ENCODE measurements at places on chromosomes 6 and 20.

- peak; percentile 84 for DNase-seq
Observed at GRCh38 chr6:117840541-117840983, 66.5 kb upstream of the SLC35F1 start.

DNA sequence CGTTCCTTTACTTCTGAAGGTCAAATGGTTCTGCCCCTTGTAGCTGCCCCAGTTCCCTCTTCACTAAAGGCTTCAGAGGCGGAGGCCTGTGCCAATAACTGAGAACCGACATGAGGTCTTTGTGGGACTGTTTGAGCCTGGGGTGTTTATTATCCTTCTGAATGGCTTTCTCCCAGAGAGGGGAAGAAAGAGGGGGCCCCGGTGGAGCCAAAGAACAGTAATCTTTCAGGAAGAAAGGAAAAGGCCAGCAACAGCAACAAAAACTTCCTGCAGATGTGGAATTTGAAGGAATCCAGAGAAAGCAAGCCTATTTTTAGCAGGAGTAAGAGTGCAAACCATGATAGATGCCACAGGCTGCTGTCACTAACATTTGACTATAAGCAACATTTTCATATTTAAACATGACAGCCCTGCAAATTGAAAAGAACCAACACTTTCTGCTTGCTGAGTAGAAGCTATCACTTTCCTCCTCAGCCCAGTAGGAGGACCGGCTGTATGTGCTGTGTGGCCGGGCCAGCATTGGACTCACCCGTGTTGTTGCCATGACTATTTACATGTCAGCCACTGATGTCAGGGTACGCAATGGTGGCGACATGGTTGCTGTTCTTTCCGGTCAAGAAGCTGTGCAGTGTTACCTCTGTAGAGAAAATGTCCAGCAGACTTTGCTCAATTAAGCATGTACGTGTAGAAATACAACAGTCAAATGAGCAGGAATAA, 121.3 kb downstream of the SOBP start:
- DNase-seq: no peak

GRCh38 chr6:50362706-50363105, 313.0 kb upstream of the DEFB112 start:
- no peak for DNase-seq

DNA sequence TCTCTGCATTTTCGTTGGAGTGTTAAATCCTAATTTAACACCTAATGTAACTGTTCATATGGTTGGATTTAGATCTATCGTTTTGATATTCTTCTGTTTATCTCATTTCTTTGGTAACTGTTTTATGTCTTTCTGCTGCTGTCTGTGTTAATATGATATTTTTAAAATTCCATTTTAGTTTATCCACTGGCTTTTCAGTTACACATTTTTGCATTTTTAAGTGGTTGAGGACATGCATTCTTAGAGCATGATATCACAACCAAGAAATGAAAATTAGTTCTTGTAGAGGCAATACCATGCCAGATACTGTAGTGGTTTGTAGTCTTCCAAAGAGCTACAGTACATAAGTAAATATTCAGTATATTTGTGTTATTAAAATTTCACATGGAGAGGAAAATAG, 58.6 kb downstream of the LIN28B start:
- peak; percentile 82 for DNase-seq

GRCh38 chr20:31440012-31440659, at the start of gene DEFB123:
DEFB123 (plus strand) TSS chr20:31440632; CDS start chr20:31440699, 67 bp downstream.
- no peak for DNase-seq

DNA sequence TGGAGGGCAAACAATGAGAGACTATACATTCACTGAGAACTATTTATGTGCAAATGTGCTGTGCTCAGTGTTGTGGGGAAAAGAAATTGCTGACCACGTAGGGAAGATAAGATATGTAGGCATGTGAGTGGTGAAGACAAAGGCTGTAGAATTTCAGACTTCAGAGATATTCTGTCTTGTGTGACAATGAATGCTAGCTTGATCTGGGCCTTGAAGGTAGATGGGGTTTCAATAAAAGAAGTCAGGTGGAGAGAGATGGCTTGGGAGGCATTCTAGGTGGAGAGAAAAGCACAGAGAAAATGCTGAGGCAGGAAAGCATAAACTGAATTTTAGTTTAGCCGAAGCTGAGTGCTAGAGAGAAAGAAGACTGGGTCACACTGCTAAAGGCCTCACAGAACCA, 56.8 kb upstream of the EEF1A1 start:
- peak; percentile 48 for DNase-seq

DNA sequence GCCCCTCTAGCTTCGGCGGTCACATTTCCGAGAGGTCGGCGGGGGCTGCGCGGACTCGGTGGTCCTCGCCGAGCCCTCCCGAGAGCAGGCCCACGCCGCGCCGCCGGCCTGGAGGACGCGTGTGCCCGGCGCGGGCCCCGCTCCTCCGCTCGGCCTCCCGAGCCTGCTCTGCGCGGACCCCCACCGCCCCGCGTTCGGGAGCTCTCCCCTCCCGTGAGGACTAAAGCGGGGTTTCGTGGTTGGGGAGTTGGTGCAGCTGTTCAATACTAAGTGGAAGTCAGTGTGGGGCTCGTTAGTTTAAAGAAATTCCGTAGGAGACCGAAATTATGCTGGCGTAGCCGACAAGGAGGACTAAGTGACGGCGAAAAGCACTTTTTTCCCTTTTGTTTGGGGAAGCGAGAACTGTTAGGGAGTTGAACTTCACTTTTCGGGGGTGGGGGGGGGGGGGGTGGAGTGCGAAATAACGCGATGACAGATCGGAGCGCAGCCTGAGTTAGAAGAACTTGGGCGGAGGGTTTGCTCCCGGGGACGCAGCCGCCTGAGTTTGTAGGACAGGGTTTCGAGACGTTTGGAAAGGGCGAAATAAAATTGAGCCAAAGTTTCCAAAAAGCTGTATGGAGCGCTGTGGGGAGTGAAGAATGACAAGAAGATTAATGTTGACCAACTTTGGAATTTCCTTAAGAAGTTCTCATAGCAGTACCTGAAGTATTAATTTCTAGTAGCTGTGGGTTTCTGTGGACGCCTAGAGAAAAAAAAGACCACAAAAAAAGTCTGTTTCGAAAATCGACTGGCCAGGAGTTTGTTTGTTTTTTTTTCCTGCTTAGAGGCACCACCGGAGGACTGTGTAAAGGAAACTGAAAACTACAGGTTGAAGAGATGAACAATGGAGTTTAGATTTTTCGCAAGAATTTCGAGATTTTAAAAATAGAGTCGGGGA, 1.4 kb downstream of the QKI start:
- DNase-seq: peak; percentile 48

GRCh38 chr6:170209354-170210025, 81.4 kb downstream of the DLL1 start:
- no peak for DNase-seq

GRCh38 chr20:11248687-11249638, 575.2 kb upstream of the JAG1 start:
- peak; percentile 40 for DNase-seq

- no peak for DNase-seq
Observed at GRCh38 chr20:63702036-63702665, 5.6 kb downstream of the ARFRP1 start.

DNA sequence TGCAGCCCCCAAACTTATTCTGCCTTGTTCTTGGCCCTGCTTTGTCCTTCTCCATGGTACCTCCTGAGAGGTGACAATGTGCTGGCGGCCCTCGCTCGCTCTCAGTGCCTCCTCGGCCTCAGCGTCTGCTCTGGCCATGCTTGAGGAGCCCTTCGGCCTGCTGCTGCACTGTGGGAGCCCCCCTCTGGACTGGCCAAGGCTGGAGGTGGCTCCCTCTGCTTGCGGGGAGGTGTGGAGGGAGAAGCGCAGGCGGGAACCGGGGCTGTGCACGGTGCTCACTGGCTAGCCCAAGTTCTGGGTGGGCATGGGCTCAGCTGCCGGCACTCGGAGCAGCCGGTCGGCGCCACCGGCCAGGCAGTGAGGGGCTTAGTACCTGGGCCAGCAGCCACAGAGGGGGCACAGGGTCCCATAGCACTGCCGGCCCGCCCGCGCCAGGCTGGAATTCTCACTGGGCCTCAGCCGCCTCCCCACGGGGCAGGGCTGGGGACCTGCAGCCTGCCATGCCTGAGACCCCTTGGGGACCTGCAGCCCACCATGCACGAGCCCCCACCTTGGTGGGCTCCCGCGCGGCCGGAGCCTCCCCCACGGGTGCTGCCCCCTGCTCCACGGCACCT, 55.9 kb upstream of the RALGAPA2 start:
- no peak for DNase-seq

GRCh38 chr6:32779036-32779435, 15.7 kb upstream of the HLA-DQB2 start:
- no peak for DNase-seq

GRCh38 chr6:69631552-69632346, 165.1 kb downstream of the LMBRD1 start:
- no peak for DNase-seq

DNA sequence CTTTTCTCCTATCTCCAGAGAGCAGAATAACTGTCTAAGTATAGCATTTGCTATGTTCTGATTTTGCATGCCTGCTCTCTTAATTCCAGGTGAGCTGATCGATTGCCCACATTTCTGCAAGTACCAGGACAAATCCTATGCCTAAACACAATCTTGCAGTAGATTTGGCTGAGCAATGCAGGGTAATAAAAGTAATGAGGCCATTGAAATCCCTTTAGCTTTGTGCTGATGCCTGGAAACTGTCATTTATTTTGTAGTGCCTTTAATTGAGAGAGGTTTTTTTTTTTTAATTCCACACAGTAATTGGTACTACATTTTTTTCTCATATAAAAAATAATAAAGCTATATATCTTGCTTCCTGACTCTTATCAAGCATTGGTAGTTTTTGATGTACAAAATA, 252.3 kb downstream of the NKAIN2 start:
- no peak for DNase-seq

DNA sequence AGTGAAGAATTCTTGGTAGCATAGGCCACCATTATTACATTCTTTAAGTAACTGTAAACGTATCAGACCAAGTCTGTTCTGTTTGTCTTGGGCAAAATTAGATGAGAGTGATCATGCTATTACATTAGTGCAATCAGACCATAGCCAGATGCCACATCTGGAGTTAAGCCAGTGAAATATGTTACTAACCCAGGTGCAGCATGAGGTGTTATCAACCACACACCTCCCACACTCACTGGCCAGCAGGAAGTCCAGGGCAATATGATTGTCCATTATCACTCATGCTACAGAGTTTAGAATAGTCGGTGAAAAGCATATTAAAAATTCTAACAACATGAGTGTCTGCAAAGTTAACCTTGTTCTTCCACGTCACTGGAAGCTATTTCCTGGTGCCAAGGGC, 174.7 kb upstream of the PROKR2 start:
- no peak for DNase-seq

DNA sequence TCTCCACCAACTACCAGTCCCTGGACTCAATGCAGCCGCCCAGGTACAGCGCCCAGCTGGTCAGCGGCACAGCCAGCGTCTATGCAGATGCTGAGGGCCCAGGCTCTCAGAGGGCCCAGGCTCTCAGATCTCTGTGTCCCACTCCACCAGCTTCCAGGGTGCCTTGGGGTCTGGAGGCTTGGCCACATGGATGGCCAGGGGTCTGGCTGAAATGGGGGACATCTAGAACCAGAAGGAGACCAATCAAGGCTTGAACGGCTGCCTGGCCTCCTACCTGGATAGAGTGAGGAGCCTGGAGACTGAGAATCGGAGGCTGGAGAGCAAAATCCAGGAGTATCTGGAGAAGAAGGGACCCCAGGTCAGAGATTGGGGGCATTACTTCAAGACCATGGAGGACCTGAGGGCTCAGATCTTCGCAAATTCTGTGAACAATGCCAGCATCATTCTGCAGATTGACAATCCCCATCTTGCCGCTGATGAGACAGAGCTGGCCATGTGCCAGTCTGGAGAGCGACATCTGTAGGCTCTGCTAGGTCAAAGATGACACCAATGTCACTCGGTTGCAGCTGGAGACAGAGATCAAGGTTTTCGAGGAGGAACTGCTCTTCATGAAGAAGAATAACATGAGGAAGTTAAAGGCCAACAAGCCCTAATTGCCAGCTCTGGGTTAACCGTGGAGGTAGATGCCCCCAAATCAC, 44.1 kb upstream of the GRM4 start:
- no peak for DNase-seq

DNA sequence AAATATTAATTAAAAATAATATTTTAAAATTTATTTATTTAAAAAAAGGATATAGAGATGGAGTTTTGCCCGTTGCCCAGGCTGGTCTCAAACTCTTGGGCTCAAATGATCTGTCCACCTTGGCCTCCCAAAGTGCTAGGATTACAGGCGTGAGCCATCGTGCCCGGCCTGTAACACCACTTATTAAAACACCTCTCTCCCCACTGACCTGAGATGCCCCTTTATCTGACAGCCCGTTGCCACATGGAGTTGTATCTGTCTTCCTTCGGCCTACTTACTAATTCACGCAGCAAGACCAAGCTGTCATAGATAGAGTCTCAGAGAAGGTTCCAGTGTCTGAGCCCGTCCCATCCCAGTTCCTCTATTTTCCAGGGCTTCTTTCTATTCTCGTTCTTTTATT, 30.7 kb downstream of the KIF25 start:
- DNase-seq: no peak

DNA sequence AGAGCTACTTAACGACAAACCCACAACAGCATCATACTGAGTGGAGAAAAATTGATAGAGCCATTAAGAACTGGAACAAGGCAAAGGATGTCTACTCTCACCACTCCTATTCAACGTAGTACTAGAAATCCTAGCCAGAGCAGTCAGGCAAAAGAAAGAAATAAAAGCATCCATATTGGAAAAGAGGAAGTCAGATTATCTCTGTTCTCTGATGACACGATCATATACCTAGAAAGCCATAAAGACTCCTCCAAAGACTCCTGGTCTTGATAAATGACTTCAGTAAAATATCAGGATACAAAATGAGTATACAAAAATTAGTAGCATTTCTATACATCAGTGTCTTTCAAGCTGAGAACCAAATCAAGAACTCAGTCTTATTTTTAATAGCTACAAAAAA, 17.0 kb upstream of the FHL5 start:
- DNase-seq: no peak

- DNase-seq: no peak
Observed at GRCh38 chr6:88848870-88849269, 114.5 kb downstream of the RNGTT start.

DNA sequence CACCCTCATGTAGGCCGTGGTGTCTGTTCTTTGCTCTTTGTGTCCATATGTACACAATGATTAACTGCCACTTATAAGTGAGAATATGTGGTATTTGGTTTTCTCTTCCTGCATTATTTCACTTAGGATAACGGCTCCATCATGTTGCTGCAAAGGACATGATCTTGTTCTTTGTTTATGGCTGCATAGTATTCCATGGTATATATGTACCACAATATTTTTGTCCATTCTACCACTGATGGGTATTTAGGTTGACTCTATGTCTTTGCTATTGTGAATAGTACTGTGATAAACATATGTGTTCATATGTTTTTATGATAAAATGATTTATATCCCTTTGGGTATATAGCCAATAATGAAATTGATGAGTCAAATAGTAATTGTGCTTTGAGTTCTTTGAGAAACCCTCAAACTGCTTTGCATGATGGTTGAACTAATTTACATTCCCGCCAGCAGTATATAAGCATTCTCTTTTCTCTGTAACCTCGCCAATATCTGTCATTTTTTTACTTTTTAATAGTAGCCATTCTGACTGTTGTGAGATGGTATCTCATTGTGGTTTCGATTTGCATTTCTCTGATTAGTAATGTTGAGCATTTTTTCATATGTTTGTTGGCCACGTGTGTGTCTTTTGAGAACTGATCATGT, 174.4 kb upstream of the NT5E start:
- DNase-seq: no peak

Measured in amniotic epithelial cell (primary cell).